Glomerular endothelial cell (primary cell): ENCODE measurements at places on chromosomes 5 and 9. TPM values are rescaled to one million over a fixed set of nuclear protein-coding genes. Genes with fewer than 3 reads are reported as not detected.

Gene NR2F1-AS1
- total RNA-seq, result 15.1 and 23.0 TPM in 2 replicates

Gene WWC1
- 2.9 and 8.5 TPM in 2 replicates for total RNA-seq

Gene FAM151B
- 1.3 and 3.8 TPM in 2 replicates for total RNA-seq

Gene PCDHGA7
- 3.6 and 5.3 TPM in 2 replicates for total RNA-seq

Gene CA9
- 0.15 TPM in 1 of 2 replicates, not detected in the other for total RNA-seq

Gene ANKRD55
- total RNA-seq, result 0.47 and 1.2 TPM in 2 replicates

Gene LVRN
- total RNA-seq, result 0.15 and 0.41 TPM in 2 replicates

Gene IL33
- total RNA-seq, result 0.19 and 4.5 TPM in 2 replicates

Gene PDLIM4
- 88.4 and 118 TPM in 2 replicates for total RNA-seq

Gene ZNF454
- total RNA-seq, result 1.3 and 3.3 TPM in 2 replicates

Gene CCNO
- total RNA-seq, result 0.10 and 0.70 TPM in 2 replicates

Gene F2RL1
- total RNA-seq, result 47.6 and 81.4 TPM in 2 replicates

Gene SAXO1
- total RNA-seq, result not detected in 2 replicates

Gene CACNA1B
- 0.15 and 0.41 TPM in 2 replicates for total RNA-seq

Gene PCDHA9
- total RNA-seq, result 0.06 and 0.19 TPM in 2 replicates

Gene ANKRD20A1
- total RNA-seq, result 0.24 and 0.58 TPM in 2 replicates

Gene SLC2A6
- 70.5 and 73.8 TPM in 2 replicates for total RNA-seq

Gene CNTFR
- total RNA-seq, result not detected in 2 replicates

Gene SPINK13
- not detected in 2 replicates for total RNA-seq

Gene IFNA2
- not detected in 2 replicates for total RNA-seq

Gene CER1
- not detected in 2 replicates for total RNA-seq

Gene AK1
- 80.6 and 88.4 TPM in 2 replicates for total RNA-seq

Gene OLFM1
- total RNA-seq, result 0.19 and 0.58 TPM in 2 replicates

Gene TXNDC8
- total RNA-seq, result not detected in 2 replicates

Gene PURA
- total RNA-seq, result 7.0 and 11.7 TPM in 2 replicates

Gene PFN3
- total RNA-seq, result not detected in 2 replicates

Gene CPLANE1
- total RNA-seq, result 21.6 and 30.1 TPM in 2 replicates

Gene CARTPT
- total RNA-seq, result not detected in 2 replicates

Gene MCIDAS
- not detected in 2 replicates for total RNA-seq
